ENCODE measurements at places on chromosomes 6 and 20. TPM values are rescaled to one million over a fixed set of nuclear protein-coding genes. Genes with fewer than 3 reads are reported as not detected.

DNA sequence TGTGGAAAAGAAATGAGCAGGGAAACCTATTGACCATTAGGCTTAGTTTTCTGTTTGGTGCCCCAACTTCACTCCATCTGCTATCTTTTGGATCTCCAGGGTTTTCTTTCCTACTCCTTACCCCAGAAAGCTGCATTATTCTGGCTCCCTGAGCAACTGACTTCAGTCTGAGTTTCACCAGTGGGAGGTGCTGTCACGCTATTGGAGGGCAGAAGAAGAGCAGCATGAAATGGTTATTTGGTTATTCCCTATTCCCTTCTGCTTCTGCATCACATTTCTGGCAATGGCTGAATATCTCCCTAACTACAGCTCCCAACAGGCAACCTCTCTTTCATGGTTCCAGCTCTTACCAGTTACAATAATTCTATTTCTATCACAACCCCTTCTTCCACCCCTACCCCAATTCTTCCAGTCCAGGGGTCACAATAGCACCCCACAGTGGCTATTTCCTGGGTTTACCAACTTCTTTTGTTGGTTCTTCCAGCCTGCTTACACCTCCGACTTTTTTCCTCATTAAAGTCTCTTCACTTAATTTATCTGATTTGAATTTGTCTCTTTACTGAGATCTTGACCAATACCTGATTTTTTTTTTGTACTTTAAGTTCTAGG, 311.5 kb downstream of the PLCB1 start:
- no peak overlapping the region for H3K27ac ChIP-seq
- no peaks in the 10 kb centered on the region for H3K27me3 ChIP-seq
- no peak overlapping the region for H3K4me3 ChIP-seq
- no peaks in the 10 kb centered on the region for H3K4me1 ChIP-seq
- H3K36me3 ChIP-seq: no peaks in the 10 kb centered on the region
- DNase-seq: no peak

GSTA4 gene
- 46.4 TPM for total RNA-seq

DNA sequence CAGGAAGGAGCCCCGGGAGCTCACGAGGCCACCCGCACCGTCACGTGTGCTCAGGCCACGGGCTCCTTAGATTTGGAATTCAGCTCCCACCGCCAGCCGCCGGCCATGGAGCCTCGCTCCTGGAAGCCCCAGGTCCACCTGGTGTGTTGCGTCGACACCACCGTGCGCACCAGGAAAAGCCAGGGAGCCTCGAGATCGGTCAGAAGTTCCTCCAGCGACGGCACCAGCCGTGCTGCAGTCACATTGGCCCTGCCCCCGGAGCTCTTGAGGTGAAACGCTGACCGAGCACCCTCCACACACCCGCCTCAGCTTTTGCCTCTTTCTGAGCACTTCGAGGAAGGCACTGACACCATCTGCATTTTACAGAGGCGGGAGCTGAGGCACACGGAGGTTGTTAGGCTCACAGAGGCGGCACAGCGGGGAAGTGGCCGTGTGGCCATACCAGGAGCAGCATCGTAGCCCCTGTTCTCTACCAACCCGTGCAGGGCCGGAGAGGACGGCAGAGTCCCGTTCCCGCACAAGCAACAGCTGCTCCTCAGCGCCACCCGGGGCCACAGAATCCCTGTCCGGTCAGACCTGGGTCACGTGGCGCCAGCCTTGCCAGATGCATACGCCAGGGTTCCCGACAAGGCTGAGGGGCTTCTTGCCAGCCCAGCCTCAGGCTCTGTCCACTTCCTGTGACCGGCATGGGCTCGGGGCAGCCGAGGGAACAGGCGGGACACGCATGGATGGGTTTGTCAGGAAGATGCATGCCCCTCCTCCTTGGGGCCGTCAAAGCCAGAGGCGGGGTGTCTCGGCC, 7.6 kb downstream of the NKAIN4 start:
- no peaks in the 10 kb centered on the region for H3K36me3 ChIP-seq
- no peak overlapping the region for H3K27ac ChIP-seq
- H3K4me1 ChIP-seq: peaks cover 7% of the 10 kb centered on the region
- peaks cover 13% of the 10 kb centered on the region for H3K27me3 ChIP-seq

DNA sequence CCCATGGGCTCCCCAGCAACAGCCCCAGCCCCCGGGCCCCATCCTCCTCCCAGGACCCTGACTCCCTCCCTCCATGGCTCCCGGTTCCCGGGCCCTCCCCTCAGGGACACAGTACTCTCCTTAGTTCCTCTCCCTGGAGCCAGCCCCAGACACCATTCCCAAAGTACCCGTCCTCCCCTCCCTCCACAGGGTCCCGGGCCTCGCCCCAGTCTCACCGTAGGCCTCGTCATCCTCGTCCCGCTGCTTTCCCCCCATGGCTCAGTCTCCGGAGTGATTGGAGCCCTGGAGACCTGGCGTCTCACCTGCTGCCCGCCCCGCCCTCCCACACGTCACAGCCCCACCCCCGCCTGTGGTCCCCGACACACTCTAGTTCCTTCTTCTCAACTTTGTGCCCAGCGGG, at the start of gene SLC44A4:
SLC44A4 (minus strand) TSS at position 272 of the 400 bp plus-strand sequence; CDS start at position 255, 17 bp downstream.
- peaks cover 22% of the 10 kb centered on the region for H3K36me3 ChIP-seq
- H3K4me1 ChIP-seq: peaks cover 5% of the 10 kb centered on the region
- H3K4me3 ChIP-seq: no peak within 1 kb of the TSS
- DNase-seq: no peak
- peak within 1 kb of the TSS; percentile 59 for H3K27ac ChIP-seq
- H3K27me3 ChIP-seq: no peaks in the 10 kb centered on the region

- peak within 1 kb of the TSS; percentile 94 for H3K4me3 ChIP-seq
- peak within 1 kb of the TSS; percentile 80 for H3K27ac ChIP-seq
- DNase-seq: no peak
- H3K27me3 ChIP-seq: no peaks in the 10 kb centered on the region
- peaks cover 29% of the 10 kb centered on the region for H3K4me1 ChIP-seq
Measured at GRCh38 chr6:72621291-72622093, at the start of gene KCNQ5. Gene KCNQ5 (plus strand): TSS chr6:72622064.

TBXT gene
- total RNA-seq: not detected

SLC22A2 gene
- not detected for total RNA-seq

CD40 gene
- 1.6 TPM for total RNA-seq

GRCh38 chr20:34916774-34917354, 38.7 kb downstream of the GSS start:
- H3K27me3 ChIP-seq: no peaks in the 10 kb centered on the region
- H3K4me3 ChIP-seq: no peak overlapping the region
- no peak overlapping the region for H3K27ac ChIP-seq

SLC22A1 gene
- 1.0 TPM for total RNA-seq

DNA sequence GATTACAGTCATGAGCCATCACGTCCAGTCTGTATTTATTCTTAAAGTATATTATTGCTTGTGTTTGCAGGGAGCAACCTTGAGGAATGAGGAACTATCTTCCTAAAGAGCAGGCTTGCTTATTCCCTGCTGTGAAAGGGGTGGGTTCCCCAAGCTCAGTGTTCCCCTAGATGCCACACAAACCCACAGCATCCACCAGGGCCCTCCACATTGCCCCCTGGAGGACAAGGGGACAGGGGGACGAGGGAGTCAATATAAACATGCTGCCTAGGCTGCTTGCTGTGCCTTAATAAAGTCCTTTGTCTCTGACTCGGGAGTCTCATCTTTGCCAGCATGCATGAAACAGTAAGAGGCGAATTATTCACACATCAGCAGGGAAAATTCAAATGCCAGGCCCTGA, 8.0 kb upstream of the IDH3B start:
- H3K27ac ChIP-seq: no peak overlapping the region
- peaks cover 33% of the 10 kb centered on the region for H3K27me3 ChIP-seq
- H3K4me3 ChIP-seq: no peak overlapping the region
- H3K4me1 ChIP-seq: no peaks in the 10 kb centered on the region

TFAP2D gene
- total RNA-seq: not detected

- H3K4me3 ChIP-seq: no peak overlapping the region
- no peak for DNase-seq
- no peaks in the 10 kb centered on the region for H3K27me3 ChIP-seq
- peaks cover 8% of the 10 kb centered on the region for H3K4me1 ChIP-seq
- H3K27ac ChIP-seq: no peak overlapping the region
Measured at GRCh38 chr6:72219536-72219935, 333.2 kb downstream of the RIMS1 start.

DNA sequence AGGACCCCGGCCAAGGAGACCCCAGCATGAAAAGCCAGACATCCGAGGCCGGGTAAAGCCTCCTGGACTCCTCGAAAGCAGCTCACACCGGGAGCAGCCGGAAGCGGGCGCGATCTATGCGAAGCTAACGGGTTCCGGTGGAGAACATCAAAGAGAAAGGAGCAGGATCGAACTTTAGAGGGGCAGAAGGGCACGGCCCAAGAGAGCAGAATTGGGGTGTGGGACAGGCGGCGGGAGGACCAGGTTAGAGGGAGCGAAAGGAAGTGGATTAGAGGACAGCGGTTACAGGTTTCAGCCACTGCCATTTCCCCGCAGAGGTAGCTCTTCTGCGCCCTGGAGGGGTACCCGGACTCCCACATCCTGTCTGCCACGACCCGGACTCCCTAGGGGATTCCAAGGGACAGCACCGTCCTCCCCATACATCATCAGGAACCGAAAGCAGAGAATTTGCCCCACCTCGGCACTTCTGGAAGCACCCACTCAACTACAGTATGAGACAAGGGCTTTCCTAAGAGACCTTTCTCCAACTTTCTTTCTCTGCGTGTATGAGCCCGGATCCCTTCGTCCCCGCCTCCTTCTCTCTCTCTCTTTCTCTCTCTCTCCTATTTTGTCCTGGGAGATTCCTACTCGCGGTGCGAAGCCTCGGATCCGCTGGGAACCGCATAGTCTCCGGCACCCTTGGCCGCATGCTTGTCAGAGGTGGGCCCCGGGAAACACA, 507 bp upstream of the VGLL2 start:
- H3K27me3 ChIP-seq: peaks cover 88% of the 10 kb centered on the region
- peak overlapping the region; percentile 75 for H3K4me3 ChIP-seq
- H3K27ac ChIP-seq: no peak overlapping the region
- peaks cover 20% of the 10 kb centered on the region for H3K4me1 ChIP-seq
- no peaks in the 10 kb centered on the region for H3K36me3 ChIP-seq

- peaks cover 2% of the 10 kb centered on the region for H3K4me1 ChIP-seq
- no peak overlapping the region for H3K27ac ChIP-seq
- no peaks in the 10 kb centered on the region for H3K27me3 ChIP-seq
- no peaks in the 10 kb centered on the region for H3K36me3 ChIP-seq
- DNase-seq: no peak
- H3K4me3 ChIP-seq: no peak overlapping the region
Measured at GRCh38 chr6:129597023-129597713, 112.8 kb downstream of the ARHGAP18 start.

GRCh38 chr20:5393218-5393870, 76.6 kb upstream of the PROKR2 start:
- H3K36me3 ChIP-seq: no peaks in the 10 kb centered on the region
- H3K27me3 ChIP-seq: no peaks in the 10 kb centered on the region
- H3K4me3 ChIP-seq: no peak overlapping the region
- no peak overlapping the region for H3K27ac ChIP-seq
- no peak for DNase-seq
- H3K4me1 ChIP-seq: no peaks in the 10 kb centered on the region

LTB gene
- total RNA-seq: not detected

DNA sequence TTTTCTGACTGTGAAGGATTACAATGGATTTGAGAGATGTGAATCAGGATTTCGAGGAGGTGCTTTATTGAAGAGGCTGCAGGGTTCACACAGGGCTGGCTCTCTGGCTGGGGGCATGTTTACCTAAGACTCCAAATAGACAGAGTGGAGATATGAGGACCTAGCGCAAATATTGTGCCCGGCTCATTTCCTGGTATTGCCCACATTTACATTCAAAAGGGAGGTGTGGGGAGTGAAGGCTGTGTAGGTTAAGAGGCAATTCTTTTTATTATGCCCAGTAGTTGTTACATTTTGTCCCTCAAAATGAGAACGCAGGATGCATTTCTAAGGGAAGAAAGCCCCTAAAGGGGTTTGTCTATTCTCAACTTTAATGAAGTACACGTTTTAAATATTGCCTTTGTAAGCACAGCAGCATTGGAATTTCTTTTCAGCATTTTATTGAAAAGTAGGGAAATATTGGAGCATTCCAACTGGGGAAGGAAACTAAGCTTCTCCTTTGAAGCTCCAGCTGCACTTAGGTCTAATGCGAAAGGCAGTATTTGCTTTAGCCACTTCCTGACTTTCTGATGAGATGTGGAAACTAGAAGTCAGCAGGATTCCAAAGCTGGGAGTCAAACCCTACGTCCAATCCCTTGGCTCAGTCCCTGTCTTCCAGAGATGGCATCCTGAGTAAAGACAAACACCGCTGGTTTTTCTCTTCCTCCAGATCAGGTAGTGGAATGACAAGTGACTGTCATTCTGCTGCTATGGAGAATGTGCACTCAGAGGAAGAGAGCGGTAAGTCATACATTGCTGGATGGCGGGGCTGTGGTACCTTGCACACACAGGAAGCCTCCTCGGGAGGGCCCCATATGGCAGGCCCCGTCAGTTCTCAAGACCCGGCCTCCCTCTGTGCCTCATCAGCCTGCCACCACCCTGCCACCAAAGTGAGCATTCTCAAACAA, 70.7 kb downstream of the MYB start:
- no peak overlapping the region for H3K4me3 ChIP-seq
- H3K36me3 ChIP-seq: no peaks in the 10 kb centered on the region
- H3K27me3 ChIP-seq: no peaks in the 10 kb centered on the region
- no peak for DNase-seq
- peaks cover 19% of the 10 kb centered on the region for H3K4me1 ChIP-seq
- peak overlapping the region; percentile 54 for H3K27ac ChIP-seq

LPA gene
- total RNA-seq: not detected

Data from osteocyte (in vitro differentiated cells).